ENCODE measurements at places on chromosomes 6 and 20.

DNA sequence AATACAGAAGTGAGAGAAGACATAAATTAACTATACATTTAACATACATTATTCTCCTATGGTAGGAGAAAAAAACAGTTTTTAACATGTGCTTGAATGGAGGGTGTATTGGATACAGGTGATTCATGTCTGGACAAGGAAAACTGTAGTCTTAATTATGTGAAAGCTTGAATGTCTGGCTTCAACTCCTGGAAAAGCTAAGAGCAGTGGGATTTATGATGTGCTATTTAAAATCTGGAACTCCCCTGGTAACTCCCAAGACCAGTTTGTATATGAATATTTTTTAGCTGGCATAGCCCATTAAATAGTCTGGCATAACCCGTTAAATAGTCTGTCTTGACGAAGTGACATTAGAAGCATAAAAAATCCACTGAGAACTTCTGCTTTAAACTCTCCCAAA lies 410.0 kb upstream of the PTCHD4 start:
- no peak for DNase-seq

DNA sequence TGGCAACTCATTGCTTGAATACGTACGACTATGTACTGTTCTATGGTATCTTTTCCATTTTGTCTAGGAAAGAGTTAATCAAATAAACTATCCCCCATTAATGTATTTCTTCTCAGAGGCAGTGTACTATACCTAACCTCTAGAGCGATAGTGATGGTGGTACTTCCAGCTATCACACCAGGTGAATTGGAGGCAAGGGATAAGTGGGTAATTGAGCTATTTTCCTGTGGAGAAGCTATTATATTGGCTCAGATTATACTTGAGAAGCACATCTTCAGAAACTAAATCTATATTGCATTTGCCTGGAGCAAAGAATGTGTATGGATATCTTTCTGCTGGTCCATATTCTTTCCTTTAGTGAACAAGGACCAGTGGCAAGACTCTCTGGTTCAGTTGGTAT lies 430.7 kb upstream of the KHDRBS2 start:
- DNase-seq, result no peak

DNA sequence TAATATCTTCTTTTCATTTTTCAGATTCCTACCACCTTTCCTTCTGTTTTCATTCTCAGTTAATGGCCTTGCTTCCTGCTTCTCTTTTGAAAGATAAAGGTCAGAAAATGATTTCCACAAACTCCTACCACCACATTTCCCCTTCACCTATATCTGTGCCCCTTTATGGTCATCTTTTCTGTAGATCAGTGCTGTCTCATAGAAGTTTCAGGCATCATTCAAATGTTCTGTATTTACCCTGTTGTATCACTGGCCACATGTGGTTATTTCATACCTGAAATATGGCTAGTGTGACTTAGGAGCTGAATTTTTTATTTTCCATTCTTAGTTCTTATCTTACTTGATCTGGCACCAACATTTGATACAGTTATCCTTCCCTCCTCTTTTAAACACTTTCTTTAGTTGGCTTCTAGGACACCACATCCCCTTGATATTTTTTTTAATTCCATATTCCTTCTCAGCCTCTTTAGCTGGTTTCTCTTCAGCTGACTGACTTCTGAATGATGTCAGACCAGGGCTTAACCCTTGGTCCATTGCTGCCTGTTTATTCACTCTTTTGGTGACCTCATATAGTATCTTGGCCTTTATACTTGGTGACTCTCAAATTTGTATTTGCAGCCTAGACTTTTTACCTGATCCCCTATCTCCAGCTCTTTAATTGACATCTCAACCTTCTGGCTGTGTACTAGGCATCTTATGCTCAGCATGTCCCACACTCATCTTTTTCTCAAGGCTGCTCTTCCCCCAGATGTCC lies 81.0 kb downstream of the ATRN start:
- no peak for DNase-seq

GRCh38 chr6:16524380-16524707 lies 236.9 kb downstream of the ATXN1 start:
- no peak for DNase-seq

GRCh38 chr20:31602779-31603441 lies 2.2 kb upstream of the ID1 start:
- no peak for DNase-seq

DNA sequence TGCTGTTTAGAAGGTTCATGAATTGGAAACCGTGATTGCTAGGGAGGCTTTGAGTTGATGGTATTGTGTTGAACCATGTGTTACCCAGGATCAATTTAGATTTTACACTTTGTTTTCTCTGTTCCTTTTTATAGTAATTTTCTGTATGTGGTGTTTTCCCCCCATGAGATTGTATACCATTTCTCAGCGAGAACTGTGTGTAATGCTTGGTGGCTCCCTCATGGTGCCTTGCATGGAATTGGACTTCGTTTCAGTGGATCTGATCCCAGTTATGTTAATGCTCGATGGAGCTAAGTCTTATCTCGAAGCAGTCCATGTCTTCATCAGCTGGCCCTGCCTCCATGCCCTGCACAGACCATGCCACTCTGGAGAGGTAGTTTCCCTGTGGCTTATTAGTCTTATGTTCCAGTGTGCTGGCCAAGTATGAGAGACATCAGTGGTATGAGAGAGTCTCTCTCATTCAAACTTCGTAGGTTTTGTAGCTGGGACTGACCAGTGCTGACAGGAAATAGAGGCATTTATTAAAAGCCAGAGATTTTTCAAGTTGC lies 18.7 kb downstream of the PTPN1 start:
- no peak for DNase-seq

DNA sequence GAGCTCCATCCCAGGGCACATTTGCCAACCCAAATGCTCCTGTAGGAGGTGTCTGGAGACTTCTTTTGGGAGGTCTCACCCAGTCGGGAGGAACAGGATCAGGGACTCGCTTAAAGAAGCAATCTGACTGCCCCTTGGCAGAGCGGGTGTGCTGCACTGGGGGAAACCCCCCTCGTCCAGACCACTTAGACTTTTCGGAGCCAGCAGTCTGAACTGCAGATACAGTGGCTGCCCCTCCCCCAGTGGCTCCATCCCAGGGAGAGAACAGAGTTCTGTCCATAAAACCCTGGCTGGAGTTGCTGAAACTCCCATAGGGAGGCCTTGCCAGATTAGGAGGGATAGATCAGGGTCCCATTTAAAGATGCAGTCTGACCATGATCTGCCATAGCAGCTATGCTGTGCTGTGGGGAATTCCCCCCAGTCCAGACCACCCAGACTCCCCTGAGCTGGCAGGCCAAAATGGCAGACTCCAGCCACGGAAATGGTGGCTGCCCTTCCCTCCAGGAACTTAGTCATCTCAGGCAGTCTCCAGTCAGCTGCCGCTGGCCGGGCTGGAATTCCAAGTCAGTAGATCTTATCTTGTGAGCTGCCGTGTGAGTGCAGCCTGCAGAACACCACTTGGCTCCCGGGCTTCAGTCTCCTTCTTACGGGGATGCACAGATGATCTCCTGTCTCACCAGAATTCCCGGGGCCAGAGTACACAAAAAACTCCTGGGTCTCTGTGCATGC lies 278.1 kb upstream of the SASH1 start:
- DNase-seq, result peak; percentile 61
